Iris pigment epithelial cell (primary cell): ENCODE measurements at places on chromosomes 4 and X.

GRCh38 chr4:186584912-186585311 lies 29.5 kb upstream of the MTNR1A start:
- no peak for DNase-seq

- peak; percentile 83 for DNase-seq
These were observed 317.5 kb upstream of the GRIA3 start for GRCh38 chrX:122866532-122866931.

- no peak for DNase-seq
These were observed 110.0 kb downstream of the IRF2 start for GRCh38 chr4:184364100-184364921.

DNA sequence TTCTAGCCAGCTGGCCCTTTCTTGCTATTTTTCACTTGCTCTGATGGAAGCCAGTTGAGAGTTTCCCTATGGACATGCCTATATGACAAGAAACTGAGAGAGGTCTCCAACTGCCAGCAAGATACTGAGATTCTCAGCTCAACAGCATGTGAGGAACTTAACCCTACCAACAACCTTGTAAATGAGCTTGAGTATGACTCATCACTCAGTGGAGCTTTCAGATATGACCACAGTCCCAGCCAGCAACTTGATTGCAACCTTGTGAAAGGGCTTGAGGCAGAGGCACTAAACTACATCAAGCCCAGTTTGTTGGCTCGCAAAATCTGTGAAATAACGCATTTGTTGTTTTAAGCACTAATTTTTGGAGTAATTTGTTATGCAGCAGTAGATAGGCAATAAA lies 175.8 kb downstream of the COMMD8 start:
- DNase-seq: peak; percentile 78

- DNase-seq: peak; percentile 52
These were observed 242.1 kb downstream of the ADAMTS3 start for GRCh38 chr4:72326692-72327632.

DNA sequence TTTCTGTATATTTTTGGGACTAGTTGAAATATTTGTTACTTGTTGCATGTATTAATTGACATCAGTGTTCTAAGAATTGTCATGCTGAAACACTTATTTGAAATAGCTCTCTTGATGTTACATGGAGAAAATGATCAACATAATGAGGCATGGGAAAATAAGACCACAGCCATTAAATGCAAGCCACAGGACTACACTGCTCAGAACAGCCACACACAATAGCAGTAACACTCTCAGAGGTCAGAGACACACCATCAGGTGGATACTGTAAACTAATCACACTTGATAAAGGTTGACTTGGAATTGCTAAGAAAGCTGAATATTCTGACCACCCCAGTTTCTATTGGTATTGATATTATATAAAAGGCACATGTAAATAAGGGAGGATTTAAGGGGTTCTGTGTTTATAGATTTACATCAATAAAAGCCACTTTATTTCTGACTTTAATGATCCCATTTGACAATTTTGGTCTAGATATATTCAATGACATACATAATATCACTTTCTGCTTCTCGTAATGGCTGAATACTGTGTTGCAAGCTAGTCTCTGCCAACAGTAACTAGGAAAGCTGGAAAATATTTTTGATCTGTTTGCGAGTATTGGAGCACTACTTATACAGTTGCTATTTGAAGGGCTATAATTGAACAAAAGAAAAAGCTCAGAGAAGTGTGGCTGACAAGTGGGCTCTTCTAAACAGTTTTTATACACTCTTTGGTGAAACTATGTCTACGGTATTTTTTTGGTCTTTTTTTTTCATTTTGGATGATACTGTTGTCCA lies 876.5 kb upstream of the INTU start:
- DNase-seq: no peak

DNA sequence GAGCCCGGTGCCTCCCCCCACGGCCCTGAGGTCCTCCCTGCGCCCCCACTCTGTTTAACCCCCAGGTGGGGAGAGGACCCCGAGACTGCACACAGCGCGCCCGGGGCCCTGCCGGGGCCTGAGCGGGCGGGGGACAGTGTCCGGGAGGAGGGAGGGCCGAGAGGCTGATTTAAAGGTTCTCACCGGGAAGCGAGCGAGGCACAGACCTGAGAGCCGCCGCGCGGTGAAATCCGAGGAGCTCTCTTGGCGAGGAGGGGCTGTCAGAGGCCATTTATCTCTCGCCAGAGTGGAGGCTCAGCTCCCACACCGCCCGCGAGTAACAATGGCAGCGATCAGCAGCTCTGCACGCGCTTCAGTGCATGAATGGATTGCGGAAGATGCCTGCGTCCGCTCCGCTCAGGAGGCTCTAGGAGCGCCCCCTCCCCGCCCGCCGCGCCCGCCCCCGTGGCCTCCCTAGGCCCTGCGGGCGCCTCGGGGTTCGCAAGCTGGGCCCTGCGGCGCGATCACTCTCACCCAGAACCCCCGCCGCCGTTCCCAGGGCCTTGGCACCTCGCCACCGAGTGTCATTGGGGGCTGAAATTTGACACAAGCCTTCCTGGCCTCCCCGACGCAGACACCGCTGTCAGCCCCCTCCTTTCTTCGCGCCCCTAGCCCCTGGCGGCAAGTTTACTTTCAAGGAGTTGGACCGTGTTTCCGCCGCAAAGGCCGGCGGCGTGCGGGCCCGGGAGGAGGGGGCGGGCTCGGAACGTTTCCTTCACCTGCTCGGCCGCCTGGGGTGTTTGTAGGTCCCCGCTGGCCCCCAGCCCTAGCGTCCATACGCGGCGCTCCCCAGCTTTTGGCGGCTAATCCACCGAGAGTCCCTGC lies 48.7 kb upstream of the BCOR start:
- peak; percentile 44 for DNase-seq
